ENCODE measurements at places on chromosomes 2 and 18.

DNA sequence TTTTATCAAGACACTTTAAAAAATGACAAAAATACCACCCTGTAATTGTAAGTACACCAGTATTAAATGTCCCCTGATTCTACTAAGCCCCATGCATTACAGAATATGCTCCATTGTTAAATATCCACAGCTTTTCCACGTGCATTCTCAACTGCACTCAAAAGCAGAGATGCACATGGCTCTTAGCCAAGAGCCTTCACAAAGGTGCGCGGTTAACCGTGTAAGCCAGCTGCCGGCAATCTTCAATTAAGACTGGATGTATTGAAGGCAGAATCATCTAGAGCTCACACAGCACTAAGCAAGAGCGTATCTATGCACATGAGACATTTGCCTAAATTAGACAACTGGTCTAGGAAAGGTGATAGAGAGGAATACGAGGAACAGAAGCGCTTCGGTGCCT lies 278.3 kb downstream of the NAPG start:
- no peak for DNase-seq

GRCh38 chr2:70161069-70161534 lies 29.7 kb downstream of the C2orf42 start:
- no peak for DNase-seq

DNA sequence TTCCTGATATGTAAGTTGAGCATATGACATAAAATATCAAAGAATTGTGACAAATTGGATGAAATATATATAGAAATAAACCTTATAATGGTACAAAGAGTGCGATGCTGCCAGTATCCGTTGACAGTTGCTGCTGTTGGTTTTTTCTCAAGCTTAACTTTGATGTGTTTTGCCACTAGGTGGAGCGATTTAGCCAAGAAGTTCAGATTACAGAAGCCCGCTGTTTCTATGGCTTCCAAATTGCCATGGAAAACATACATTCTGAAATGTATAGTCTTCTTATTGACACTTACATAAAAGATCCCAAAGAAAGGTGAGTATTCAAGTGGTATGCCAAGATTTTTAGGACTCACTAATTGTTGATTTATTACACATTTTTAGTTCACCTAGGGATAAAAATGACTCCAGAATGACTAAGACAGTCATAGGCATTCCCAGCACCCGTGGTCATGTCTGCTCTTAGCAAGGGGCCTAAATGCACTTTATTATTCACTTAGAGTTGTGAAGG lies 2.1 kb downstream of the RRM2 start:
- no peak for DNase-seq

GRCh38 chr2:159713631-159714246 lies 1.4 kb downstream of the MARCHF7 start:
- DNase-seq, result no peak

GRCh38 chr18:48613589-48614404 lies 75.0 kb downstream of the CTIF start:
- no peak for DNase-seq

DNA sequence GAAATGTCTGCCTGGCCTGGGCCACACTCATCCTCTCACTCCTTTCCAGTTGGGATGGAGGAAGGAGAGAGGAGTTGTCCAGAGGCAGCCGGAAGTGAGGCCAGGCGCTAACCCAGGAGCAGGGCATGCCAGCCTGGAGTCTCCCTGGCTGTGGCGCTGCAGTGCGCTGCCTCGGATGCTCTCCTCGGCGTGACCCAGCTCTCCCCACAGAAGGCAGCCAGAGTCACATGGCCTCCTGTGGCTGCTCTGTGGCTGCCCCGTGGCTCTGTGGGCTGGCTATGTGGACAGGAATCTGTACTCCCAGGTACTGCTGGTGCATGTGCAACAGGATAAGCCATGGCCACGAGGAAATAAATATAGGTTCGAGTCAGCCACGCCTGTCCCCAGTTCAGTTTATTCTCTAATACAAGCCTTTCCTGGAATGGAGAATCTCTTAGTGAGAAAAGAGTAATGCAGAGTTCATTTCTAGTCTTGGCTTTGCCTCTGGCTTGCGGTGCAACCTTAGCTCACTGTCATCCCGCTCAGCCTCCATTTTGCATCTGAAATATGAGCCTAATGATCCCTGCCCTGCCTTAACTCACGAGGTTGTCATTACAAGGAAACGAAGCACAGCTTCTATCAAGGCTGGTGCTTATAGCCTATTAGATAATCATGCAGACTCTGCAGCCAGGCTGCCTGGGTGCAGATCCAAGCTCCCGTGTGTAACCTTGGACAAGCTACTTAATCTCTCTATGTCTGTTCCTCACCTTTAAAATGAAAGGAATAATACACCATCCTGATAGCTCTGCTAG lies 106.3 kb downstream of the ANTXR1 start:
- no peak for DNase-seq

GRCh38 chr2:25112113-25112512 lies 56.3 kb downstream of the POMC start:
- DNase-seq, result no peak

DNA sequence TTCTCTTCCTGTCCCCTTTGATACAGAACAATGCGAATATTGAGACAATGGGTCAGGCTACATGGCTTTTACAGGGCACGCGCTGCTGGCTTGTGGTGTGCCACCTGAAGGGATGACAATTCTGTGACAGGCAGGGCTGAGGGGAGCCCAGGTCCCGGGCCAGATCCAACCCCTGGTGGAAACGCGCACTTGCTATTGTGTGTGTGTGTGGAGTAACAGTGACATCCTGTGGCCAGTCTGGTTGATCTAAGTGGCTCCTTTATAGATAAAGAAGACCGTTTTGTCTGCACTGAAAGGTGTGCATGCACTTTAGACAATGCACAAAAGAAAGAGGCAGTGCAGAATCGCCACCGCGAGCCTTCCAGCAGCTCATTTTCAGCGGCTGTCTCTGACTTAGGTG lies 273.6 kb downstream of the HRH4 start:
- no peak for DNase-seq
